Activated T-cell treated with anti-CD3 and anti-CD28 coated beads, Interleukin-2, amount 50 U/mL, for 72 hours (primary cell): ENCODE measurements at places on chromosomes 7 and 10.

DNA sequence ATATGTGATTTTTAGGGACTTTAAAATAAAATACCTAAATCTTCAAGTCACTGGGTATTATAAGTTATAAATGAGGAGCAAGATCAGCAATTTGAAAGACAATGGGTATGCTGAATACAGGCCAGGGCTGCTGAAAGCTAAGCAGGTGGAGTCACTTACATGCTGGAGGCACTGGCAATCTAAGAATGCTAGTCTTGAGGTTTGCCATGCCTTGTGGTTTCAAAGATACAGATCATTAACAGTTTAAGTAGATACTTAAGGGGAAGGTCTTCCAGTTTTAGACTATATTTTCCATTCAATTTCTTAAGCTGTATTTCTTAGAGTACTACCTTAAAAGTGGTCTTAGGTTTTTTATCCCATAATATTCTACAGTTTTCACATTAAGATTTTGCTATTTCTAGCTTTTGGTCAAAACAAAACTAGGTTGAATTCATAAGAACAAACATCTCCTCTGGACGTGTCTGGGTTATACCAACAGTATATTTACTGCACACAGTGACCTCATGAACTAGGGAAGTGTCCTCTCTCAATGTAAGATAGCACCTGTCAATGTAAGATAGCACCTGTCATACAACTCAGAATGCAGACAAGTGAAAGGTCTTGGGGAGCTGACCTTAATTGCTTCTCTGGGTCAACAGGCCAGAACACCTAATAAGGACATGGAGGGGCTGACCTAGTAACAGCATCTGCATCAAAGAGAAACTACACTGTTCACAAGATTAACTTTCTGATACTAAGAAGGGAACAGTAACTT is 2.0 kb downstream of the SRI start:
- no peak for DNase-seq

GRCh38 chr7:156524818-156525597 is 115.6 kb upstream of the RNF32 start:
- DNase-seq, result no peak

DNA sequence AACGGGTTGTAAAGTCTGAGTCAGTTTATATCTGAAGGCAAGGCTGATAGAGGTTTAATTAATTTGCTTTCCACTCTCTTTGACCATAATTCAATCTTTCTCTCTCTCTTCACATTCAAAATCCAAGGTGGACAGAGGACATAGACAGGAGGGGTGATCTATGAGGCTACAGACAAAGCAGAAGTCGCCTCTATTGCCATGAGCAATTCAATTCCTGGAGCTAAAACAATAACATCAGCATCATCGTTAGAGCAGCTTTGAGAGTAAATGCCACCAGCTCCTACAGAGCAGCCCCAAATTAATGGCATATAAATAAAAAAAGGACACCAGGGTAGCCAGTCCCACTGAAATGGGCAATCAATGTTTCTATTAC is 93.2 kb downstream of the DGKI start:
- no peak for DNase-seq

GRCh38 chr10:50470345-50470744 is 153.4 kb downstream of the SGMS1 start:
- no peak for DNase-seq

DNA sequence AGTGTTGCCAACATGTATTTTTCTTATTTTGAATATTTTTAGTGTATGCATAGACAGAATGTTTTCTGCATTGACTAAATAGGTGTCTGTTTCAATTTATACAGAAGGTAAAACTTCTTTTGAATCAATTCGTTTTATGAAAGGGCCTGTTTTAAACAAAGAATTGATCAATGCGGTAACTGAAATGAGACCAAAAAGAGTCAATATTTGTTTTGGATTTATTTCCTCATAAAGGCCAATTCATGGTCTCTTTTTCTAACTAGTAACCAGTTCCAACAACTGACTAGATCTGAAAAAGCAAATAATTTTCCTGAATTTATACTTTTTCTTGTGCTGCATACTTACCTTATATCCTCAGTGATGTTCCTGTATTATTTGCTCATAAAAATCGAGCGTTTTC is 320.5 kb downstream of the DGKB start:
- no peak for DNase-seq
